ENCODE measurements at places on chromosomes 12 and 14.

DNA sequence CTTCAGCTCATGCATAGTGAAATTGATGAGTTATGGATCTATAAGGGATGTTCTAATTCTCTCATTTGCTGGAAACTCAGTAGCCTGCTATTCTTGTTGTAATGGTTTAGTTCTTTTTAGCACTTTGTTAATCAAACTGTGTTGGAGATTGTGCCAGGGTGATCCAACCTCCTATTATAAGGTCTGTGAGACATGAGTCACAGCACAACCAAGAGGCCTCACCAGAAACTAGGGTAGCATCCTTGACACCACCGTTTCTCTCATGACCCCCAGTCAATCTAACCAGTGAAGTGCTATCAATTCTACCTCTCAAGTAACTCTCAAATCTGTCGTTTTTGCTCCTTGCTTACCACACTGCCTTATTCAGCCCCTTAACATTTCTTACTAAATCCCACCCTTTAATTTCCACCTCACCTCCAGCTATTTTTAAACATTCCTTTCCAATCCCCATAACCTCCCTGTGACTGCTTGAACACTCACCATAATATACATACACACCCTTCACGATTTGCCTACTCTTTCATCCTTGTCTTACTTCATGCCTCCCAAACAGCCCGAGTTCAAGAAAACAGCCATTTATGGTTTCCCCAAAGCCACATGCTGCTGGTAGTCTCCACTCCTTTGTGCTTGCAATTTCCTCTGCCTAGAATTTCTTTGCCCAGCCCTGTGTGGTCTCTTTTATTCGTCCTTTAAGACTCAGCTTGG, 53.9 kb upstream of the NUDT4 start:
- no peak for DNase-seq

DNA sequence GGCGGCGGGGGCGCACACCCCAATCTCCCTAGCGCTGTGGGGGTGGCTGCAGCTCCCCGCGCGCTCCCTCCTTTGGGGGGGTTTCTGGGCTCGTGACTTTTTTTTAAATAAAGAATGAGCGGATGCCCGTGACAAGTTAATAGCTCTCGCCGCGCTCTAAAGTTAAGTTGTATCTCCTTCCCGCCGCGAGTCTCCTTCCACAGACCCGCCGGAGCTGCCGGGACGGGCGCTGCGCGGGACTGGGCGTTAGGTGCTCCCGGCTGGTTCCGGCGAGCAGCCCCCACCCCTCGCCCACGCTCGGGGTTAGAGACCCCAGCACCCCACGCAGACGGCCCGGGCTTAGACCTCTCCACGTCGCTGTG, 82.6 kb upstream of the HMGA2 start:
- DNase-seq: no peak

DNA sequence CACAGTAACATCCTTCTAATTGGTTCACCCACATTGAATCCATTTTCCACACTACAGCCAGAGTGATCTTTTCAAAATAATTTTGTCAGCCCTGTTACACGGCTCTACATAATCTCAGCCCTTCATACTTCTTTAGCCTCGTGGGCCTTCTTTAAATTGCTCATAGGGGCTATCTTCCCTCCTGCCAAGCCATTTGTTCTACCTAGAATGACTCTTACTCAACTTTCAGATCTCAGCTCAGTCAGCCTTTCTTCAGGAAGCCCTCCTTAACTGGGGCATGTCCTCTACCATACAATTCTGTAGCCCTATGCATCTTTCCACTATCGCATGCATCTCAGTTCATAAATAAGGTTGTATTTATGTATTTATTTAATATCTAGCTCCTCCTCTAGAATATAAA, 39.7 kb downstream of the CEP128 start:
- no peak for DNase-seq

DNA sequence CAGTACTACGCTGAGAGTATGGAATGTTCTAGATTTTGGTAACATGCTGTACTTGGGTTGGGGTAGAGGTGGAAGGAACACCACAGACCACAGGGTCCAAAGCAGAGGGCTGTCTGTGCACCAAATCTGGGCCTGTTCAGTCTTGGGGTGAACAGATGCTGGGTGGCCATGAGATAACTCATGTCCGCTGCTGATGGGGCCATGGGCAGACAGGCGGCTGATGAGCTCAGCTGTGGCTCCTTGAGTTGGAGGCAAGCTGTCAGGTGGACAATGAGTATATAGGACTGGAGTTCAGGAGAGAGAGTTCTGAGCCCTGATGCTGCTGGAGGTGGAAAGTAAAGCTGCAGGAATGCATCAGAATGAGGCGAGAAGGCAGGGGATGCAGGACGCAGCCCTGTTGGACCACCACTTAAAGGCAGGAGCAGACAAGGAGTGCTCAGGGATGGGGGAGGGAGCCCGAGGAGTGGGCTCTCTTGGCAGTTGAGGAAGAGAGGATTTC, 6.2 kb downstream of the SMIM41 start:
- no peak for DNase-seq

GRCh38 chr14:31263485-31264133, 56.0 kb upstream of the HECTD1 start:
- DNase-seq: peak; percentile 98

- DNase-seq: no peak
These were observed 24.2 kb upstream of the RHOJ start for GRCh38 chr14:63180011-63180410.

- no peak for DNase-seq
These were observed 489.8 kb upstream of the FLRT2 start for GRCh38 chr14:85040046-85040685.

GRCh38 chr14:64971943-64972791, at the start of gene RAB15:
Gene RAB15, minus strand, starts transcription at chr14:64972336. Its CDS starts 260 bp downstream, at chr14:64972076.
- DNase-seq: peak; percentile 6

Data from fibroblast of skin of left quadriceps (primary cell).